Inflammatory macrophage (primary cell): ENCODE measurements at places on chromosomes 3 and 15.
A peak's percentile ranks its signal among the peaks of the same experiment; 100 is the strongest.

GRCh38 chr3:45092132-45093031 is 53.8 kb downstream of the CDCP1 start:
- no peak for DNase-seq

DNA sequence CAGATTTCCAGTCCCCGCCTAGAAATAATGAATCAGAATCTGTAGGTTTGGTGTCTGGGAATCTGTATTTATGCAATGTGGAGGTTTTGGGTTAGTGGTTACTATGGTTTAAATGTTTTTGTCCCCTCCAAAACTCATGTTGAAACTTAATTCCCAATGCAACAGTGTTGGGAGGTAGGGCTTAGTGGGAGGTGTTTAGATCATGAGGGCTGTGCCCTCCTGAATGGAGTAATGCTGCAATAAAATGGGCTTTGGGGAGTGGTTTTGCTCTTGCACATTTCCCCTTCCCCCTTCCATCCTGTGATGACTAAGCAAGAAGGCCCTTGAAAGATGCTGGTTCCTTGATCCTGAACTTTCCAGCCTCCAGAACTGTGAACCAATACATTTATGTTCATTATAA is 9.2 kb upstream of the RFC4 start:
- DNase-seq: peak; percentile 68

- DNase-seq: no peak
Observed at GRCh38 chr3:140384876-140385275, 293.0 kb upstream of the TRIM42 start.

GRCh38 chr3:177196008-177196455 is 1.2 kb downstream of the TBL1XR1 start:
- DNase-seq: peak; percentile 76

GRCh38 chr3:150666167-150666566 is 37.6 kb downstream of the ERICH6 start:
- no peak for DNase-seq

- DNase-seq: peak; percentile 95
Observed at GRCh38 chr3:120780977-120781376, 38.4 kb downstream of the GTF2E1 start.

GRCh38 chr3:171164067-171164465 is 137.5 kb upstream of the SLC2A2 start:
- no peak for DNase-seq

- DNase-seq: no peak
Observed at GRCh38 chr3:111768571-111769100, 90.4 kb upstream of the PHLDB2 start.

GRCh38 chr3:149011676-149012075 is 20.3 kb downstream of the GYG1 start:
- no peak for DNase-seq

DNA sequence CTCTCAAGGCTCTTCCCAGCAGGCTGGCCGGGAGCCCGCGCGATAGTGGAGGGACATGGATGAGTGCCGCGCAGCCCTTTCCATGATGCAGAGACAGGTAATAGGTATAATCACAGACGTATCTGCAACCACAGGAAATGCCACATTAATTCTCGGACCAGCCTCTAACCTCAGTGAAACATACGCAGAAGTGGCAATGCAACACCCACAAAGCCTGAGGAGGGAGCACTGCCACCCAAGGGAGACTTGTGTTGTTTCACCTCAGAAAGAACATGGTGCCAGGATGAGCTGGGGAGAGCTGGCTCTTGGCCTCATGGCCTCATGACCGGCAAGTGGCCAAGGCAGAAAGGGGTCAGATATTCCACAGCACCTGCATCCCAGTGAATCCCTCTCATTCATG is 39.0 kb downstream of the PGPEP1L start:
- DNase-seq: no peak

DNA sequence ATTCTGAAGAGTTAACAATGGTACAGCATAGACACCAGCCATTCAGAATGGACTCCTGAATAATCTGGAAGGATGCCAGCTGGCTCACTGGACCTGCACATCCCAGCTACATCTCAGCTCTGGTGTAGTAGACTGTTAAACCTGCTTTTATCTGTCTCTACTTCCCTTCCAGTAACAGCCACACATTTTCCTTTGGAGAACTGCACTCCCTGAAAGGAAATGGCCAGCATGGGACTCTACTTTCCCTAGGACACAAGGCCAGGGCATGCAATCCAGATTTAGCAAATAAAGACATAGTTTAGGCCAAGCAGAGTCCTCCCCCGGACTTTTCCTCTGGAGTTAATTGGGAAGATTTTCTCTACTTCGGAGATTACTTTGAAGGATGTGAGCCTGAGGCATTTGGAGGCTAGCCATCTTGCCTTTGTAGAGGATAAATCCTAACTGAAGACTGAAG is 82.7 kb upstream of the TCF12 start:
- no peak for DNase-seq

DNA sequence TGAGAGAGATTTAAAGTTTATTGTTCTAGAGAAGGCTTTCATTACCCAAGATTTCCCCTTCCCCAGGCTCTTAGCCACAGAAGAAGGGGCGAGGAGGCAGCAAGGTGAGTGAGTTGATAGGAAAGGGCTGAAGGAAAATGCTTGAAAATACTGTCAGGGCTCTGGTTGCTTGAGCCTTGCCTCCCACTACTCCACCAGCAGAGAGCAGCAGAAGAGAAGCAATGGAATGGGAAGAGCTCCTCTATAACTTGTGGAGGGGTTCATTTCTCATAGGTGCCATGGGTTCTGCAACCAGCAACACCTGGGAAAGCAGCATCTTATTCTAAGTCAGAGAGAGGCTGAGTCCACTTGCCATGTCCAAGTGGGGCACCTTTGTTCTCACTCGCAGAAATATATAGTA is 184.0 kb upstream of the CNTN6 start:
- DNase-seq: no peak

- DNase-seq: no peak
Observed at GRCh38 chr3:110608566-110608965, 463.1 kb upstream of the NECTIN3 start.

DNA sequence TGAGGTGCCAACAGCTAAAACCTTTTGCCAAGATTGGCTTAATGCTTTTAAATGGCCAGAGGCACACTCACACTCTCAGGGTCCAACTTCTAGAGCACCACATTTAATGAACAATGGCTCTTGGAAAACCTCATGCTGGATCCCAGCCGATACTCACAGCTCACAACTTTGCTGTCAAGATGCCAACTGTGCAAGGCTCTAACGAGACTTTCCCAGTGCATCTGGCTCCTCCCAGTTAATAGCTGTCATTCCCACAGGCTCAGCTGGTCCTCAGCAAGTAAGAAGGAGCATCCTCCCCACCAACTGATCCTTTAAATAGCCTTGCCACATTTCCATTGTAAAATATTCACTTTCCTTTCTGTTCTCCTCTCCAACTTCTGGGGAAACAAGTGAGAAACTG is 20.3 kb upstream of the FRMD4B start:
- no peak for DNase-seq

- DNase-seq: no peak
Observed at GRCh38 chr3:142165194-142165593, 15.8 kb upstream of the TFDP2 start.

GRCh38 chr3:196016059-196016458 is 65.8 kb downstream of the TFRC start:
- no peak for DNase-seq

DNA sequence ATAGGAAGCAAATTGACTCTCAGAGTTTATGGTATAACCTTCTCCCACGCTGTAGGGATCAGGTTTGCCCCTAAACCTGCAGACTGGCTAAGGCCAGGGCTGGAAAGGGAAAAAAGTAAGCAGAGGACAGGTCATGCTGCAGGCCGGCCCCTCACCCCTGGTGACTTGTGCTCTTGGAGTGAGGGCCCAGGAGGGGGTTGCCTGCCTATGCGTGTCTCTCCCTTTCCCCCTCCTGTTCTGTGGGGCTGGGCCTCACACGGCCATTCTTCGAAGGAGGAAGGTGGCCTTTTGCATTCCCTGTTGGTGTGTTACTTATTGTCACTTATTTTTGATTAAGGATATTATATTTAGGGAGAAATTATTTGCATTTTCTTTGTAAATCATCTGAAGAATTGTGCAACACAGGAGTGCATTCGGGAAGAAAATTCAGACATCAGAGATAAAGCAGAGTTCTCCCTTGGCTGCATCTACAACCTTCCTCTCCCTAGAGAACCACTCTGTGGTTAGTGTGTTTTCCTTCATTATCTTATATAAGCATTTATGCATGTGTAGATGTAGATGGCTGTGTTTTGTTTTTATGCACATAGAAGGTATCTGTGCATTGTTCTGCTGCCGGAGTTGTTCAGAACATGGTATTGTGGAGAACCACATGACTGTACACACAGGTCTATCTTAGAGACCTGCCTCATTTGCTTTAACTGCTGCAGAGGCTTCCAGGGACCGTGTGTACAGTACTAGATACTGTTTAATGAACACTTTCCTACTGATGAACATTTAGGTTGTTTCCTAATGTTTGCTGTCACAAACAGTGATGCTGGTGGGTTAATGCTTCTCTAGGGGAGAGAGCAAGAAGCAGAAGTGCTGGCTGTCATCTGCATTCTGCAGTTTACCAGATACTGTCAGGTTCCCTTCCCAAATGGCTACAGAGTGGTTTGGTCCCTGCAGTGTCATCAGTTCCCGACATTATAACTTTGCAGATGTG is 133.5 kb downstream of the APBA2 start:
- no peak for DNase-seq

DNA sequence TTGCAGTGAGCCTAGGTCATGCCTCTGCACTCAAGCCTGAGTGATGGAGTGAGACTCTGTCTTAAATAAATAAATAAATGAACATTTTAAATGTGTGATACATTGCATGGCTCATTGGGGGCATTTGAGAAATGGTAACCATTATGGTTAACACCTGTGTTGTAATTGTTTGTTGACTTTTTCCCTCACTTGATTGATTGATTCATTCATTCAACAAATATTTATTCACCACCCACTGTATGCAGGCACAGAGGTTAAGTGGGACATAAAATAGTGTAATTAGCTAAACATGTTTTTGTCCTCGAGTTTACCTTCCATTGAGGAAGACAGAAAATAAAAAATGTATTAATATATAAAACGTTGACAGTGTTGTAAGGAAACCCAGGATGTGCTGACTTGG is 127.1 kb upstream of the ANKRD28 start:
- DNase-seq: no peak

DNA sequence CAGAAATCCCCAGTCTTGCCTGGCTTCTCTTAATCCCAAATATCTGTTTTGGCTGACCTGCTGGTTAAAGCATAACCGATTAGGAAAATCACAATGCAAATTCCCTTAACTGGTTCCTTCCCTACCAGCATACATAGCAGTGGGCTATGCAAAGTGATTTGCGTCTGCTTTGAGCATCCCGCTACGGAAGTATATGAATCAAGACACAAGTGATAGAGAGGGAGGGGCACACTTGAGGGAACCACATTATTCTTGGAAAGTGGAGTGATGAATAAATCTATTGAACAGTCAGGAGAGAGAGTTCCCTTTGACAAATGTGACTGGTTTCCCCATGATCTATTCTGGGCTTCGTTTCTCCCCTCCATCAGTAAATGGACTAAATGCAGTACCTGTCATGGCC is 119.6 kb upstream of the C15orf61 start:
- no peak for DNase-seq

GRCh38 chr3:53077476-53078220 is 31.8 kb upstream of the SFMBT1 start:
- DNase-seq: no peak

GRCh38 chr3:114499976-114500375 is 206.1 kb downstream of the TIGIT start:
- no peak for DNase-seq

- DNase-seq: peak; percentile 40
Observed at GRCh38 chr3:9727041-9727595, 4.4 kb upstream of the BRPF1 start.
